ENCODE measurements at places on chromosomes 11 and 22. TPM values are rescaled to one million over a fixed set of nuclear protein-coding genes. Genes with fewer than 3 reads are reported as not detected.

GRCh38 chr11:122811721-122812120 is 26.6 kb upstream of the CRTAM start:
- DNase-seq: no peak

GRCh38 chr11:114321621-114322257 is 25.5 kb downstream of the NNMT start:
- no peak for DNase-seq

Gene OR4C46
- not detected for total RNA-seq

GRCh38 chr22:36510384-36510783 is 3.5 kb upstream of the FOXRED2 start:
- DNase-seq: peak; percentile 17

GRCh38 chr22:42439021-42439567 is 6.9 kb upstream of the NFAM1 start:
- no peak for DNase-seq

DNA sequence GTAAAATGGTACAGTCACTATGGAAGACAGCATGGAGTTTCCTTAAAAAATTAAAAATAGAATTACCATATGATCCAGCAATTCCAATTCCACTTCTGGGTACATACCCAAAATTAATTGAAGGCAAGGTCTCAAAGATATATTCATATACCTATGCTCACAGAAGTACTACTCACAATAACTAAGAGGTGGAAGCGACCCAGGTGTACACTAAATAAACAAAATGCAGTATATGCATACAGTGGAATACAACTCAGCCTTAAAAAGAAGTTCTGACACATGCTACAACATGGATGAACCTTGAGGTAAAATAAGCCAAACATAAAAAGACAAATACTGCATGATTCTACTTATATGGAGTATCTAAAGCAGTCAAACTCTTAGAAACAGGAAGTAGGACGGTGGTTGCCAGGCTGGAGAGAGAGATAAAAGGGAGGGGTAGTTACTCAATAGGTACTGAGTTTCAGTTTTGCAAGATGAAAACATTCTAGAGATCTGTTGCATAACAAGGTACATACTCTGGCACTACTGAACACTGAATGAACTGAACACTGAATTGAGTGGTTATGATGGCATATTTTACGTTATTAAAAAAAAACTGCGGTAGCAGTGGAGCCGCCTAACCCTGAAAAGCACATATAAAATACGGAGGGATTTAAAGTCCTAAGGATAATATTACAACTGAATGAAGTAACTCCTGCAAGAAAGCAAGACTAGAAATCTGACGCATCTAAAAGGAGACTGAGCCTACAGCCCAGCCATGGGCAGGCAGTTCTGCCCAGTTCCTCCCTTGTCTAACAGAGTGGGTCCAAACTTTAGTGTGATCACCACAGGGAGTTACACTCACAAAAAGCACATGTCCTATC is 12.8 kb downstream of the DGCR2 start:
- DNase-seq: no peak

DNA sequence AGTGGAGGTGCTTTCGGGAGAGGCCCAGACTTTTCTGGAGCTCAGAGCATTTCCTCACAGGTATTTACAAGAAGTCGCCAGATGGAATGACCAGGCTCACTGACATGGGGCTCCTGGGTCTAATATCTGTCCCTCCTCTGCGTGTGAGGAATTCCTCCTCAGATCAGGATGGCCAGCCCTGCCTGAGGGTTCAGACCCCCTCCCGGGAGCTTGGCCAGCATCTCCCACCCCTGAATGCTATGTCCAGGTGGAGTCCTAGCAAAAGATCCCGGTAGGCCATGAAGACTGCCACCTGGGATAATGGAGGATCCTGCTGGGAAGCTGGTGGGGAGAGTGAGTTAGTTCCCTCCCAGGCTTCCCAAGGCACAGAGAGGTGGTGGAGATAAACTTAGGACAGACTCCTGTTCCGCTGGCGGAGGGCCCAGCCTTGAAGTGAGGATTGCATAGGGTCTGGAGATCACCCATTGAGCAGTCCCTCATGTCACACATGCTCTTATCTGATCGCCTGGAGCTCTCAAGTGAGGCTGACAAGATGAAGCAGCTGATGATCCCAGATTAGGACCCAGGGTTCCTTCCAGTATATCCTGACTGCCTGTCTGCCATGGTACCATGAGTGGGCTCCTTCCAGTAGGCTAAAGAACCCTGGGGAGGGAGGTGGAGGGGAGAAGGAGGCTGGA is 5.7 kb downstream of the OAF start:
- no peak for DNase-seq

DNA sequence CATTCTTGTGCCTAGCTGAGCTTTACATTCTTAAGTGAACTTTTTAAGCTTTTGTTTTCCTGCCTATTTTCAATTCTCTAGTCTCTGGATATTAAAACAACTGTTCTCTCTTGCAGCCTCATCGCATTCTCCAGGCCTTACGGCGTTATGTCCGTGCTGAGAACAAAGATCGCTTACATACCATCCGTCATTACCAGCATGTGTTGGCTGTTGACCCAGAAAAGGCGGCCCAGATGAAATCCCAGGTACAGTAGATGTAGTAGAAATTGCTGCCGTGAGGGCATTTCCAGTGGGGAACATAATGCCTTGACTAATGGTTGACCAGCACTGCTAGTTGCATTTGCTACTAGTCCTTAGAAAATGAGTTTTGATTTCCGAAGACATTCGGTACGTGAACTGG is 29.7 kb upstream of the ST14 start:
- DNase-seq: no peak

DNA sequence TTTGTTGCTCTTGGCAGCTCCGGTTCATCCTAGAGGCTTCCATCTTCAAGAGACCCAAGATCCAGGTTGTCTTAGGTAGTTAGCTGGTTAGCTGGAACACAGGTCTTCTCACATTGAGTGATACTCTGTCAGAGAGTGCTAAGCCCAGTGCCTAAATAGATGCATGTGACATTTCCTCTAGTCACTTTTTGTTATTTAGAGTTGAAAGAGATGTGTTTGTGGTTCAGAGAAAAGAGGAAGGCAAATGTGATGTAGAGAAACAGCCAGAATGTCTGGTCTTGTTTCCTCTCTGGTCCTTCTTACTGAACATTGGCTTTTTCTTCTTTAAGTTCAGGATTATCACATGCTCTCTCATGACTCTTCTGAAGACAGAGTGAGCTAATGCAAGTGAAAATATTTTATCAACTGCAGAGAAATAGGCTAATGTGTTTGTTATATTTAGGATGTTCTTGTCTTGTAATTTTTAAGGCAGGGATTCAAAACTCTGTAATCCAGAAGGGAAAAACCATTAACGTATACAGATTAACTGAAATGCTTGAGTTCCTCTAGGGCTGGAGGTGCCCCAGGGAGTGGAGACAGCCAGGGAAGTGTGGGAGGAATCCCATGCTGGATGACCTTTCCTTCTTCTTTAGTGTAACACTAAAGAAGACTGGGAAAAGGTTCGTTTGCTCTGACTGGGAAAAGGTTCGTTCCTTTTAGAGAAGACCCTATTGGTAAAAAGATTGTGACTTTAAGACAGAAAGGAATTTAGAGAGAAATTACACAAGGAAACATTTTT is 75.4 kb downstream of the SWAP70 start:
- DNase-seq: no peak

DNA sequence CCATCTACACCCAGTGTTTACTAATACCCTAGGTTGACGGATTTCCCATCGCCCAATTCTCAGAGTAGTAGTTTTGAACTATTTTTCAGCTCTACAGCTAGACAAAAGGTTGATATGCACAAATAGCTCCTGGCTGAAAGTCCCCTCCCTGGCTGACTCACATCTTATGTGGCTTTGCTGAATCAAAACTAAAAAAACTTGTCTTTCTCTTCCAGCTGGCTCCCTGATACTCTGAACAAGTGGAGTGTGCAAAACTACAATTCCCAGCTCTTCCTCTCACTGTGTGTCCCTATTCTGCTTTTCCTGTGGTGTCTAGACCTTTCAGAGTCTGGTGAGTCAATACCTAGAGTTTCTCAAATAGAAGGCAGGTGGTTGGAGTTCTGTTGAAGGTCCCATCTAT is 12.7 kb upstream of the LARGE1 start:
- no peak for DNase-seq

GRCh38 chr11:132245403-132246385 is 875.3 kb downstream of the NTM start:
- DNase-seq: peak; percentile 47

- DNase-seq: no peak
These were observed 236.3 kb downstream of the CADM1 start for GRCh38 chr11:115267871-115268270.

DNA sequence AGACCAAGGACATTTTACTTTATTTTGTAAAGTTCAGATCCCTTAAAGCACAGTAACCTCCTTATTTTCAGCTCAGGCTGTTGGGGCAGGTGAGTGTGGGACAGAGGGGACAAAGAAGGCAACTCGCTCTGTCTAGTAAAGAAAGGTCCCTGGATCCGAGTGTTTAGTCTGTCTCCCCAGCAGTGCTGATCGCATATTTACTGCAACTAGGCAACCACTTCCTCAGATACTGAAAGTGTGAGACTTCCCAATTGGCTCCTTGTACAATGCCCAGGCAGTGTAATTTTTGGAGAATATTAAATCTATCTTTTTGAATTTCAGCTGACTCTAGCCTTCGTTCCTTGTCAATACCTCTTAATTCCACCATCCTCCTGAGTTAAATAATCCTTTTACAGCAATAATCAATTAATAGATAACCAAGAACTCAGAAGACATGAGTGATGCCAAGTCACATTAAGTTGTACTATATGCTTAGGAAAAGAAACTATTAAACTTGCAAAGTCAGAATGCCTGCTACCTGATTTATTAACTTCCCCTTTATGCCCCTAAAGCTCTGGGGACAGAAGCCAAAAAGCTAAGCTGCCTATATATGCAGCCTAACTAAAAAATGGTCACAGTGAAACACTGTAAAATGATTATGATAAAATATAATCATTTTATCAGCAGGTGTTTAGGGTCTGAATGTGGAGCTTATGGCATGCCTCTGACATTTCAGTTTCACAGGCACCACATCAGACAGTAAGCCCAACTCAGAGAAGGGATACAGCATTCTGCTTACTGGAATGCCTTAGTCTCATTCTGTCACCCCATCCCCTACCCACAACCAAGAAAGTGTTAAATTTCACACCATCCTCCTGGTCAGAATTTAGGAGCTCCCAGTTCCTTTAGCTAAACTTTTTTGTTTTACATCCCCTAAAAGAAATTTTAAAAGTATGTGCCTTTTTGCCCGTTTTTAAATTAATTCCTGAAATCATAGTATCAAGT is 138.7 kb downstream of the TRIM44 start:
- no peak for DNase-seq

Gene CRYBB3
- not detected for total RNA-seq

DNA sequence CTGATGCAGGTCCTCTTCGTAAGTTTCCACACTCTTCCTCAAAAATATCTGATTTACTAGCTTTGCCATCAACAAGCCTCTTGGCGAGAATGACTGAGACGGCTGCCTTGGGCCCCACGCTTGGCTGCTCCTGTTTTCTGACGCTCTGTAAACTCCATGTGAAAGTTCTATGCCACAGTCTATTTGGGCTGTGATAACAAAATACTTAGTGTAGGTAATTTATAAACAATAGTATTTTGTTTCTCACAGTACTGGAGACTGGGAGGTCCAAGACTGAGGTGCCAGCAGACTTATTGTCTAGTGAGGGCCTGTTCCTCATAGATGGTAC is 123.2 kb upstream of the SORL1-AS1 start:
- no peak for DNase-seq

Gene RIMBP3C
- total RNA-seq: not detected

Measured in tongue (tissue), 3 donors.